NCI-H1694 treated with DMSO at 0.1 percent for 48 hours (cell line): ENCODE measurements at places on chromosomes 11 and 22.

DNA sequence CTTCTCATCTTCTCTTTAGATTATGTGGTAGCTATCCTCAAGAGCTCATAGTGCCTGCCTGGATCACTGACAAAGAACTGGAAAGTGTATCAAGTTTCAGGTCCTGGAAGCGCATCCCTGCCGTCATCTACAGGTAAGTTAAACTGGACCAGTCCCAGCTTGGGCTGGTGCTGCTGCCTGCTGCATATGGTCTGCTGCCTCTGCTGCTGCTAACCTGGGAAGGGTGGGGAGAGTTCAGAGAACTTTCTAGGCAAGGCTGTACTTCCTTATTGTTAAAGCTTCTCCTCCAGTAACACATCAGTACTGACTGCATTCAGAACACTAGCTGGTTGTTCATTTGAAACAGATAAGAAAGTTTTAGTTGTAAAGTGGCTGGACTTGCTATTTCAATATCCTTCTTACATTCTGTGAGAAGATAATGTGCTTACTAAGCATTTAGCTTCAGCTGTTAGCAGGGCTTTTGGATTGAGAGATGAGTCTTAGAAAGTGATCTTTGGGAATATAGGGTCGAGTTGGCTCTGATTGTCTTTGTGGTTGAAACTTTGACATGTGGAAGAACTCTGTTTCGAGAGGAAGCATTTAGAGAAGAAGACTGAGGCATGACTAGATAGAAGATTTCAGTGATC, 77.3 kb upstream of the HORMAD2 start:
- no peak for DNase-seq

DNA sequence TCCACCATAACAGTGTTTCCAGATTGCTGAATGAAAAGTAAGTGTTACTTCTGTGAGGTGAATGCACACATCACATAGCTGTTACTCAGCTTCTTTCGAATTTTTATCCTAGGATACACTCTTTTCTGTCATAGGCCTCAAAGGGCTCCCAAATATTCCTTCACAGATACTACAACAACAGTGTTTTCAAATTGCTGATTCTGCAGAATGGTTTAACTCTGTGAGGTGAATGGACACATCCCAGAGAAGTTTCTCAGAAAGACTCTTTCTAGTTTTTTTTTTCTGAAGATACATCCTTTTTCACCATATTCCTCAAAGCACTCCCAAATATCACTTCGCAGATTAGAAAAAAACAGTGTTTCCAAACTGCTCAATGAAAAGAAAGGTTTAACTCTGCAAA, 221.1 kb downstream of the OR4A5 start:
- no peak for DNase-seq

DNA sequence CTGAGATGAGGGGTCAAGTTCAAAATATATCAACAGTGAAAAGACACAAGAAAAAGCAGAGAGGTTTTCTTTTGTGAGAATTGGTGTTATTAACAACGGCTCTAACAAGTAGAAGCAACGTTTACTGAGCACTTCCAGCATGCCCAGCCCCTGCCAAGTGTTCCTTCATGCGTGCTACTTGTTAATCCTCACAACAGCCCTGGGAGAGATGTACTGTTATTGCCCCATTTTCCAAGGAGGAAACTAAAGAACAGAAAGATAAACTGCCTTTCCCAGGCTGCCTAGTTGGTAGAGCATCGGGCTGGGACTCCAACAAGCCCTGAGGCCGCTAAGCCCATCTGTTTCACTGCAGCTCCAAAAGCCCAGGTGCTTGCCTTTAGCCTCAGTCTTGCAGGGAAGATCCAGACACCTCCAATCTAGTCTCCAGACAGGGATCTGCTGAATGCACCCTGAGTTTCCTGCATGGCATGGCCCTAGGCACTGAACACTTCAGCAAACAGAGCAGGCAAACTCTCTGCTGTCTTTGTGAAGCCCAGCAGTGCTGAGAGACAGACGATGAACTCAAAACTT, 25.5 kb downstream of the SPATA19 start:
- DNase-seq, result no peak

DNA sequence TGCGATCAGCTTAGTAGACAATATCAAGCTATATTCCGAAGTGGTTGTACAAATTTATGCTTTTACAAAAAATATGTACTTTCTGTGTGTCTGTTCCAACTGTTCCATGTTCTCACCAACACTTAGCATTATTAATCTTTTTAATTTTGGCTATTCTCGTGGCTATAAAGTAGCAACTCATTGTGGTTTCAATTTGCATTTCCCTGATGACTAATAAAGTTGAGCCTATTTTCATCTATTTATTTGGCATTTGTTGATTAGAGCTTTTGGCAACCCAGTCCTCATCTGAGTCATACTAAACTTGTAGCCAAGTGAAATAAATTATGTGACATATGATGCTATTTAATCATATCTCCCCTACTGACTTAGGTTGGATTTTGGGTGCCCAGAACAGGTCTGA, 115.9 kb downstream of the FBXO7 start:
- DNase-seq, result no peak

GRCh38 chr22:27647540-27647939, 154.0 kb downstream of the MN1 start:
- DNase-seq, result no peak

- no peak for DNase-seq
Measured at GRCh38 chr22:39188809-39189208, 36.3 kb upstream of the CBX7 start.

- no peak for DNase-seq
Measured at GRCh38 chr22:25997886-25998775, 171.1 kb upstream of the SEZ6L start.

- DNase-seq, result no peak
Measured at GRCh38 chr11:119438599-119438998, 15.6 kb upstream of the THY1 start.

DNA sequence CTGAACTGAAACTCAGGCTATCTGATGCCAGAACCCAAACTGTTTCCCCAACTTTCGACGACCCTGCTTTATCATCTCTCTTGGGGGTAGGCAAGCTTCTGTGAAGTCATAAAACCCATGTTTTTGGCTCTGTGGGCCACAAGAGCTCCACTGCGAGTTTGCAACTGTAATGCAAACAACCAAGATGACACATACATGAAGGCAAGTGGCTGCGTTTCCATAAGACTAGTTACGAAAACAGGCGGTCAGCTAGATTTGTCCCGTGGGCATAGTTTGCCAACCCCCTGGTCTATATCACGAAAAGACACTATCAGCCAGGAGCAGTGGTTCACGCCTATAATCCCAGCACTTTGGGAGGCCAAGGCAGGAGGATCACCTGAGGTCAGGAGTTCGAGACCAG, 37.5 kb downstream of the TPST2 start:
- no peak for DNase-seq

DNA sequence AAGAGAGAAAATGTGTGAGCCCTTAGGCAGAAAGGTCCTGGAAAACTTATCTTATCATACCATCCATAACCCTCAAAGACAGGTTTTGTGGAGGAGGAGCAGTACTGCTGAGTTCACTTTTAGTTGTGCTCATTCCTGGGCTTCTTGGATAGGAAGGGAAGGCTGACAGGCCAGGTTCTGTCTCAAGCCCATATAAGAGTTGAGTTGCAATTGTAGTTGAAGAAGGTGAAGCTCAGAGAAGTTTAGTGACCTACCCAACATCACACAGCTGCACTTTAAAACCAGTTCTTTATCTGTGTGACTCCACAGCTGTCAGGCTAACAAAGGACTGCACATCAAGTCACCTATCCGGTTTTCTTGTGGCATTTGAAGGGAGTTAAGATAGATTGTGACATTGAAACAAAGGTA, 13.0 kb downstream of the TEAD1 start:
- no peak for DNase-seq

DNA sequence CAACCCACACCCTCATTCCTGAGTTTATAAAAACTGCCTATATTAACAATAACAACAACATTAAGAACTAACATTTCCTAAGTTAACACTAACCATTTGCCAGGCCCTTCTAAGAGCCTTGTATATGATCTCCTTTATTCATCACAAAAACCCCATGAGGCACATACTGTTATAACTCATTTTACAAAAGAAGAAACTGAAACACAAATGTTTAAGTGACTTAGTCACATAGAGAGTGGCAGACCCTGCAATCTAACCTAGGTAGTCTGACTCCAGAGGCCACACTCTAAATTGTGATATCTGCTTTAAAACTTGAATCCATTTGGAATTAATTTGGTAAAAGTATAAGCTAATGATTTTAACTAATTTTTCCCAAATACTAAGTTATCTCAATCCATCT, 116.1 kb downstream of the SYT9 start:
- no peak for DNase-seq

GRCh38 chr11:91946397-91946951, 278.1 kb upstream of the FAT3 start:
- DNase-seq, result peak; percentile 22

GRCh38 chr11:132531921-132532320, 1000.4 kb downstream of the OPCML start:
- DNase-seq, result no peak

- DNase-seq, result no peak
Measured at GRCh38 chr22:47144076-47144765, 381.8 kb downstream of the TBC1D22A start.

DNA sequence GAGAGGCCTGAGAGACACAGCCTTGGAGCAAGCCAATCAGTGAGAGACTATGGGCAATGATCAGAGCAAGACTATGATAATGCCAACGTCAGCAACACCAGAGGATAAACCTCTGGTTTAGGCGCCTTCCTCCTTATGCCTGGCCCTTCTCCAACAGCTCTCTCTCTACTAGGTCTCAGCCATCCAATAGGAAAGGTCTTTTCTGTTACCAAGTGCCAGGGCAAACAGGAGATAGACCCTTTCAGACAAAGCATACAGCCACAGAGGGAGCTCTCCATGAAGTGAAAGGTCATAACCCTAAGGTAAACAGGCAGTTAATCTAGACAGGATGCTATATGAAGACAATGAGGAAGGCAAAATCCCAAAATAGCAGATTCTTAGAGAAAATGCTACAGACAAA, 9.5 kb downstream of the STK33 start:
- no peak for DNase-seq

- DNase-seq, result peak; percentile 25
Measured at GRCh38 chr11:131932584-131933325, 562.3 kb downstream of the NTM start.

DNA sequence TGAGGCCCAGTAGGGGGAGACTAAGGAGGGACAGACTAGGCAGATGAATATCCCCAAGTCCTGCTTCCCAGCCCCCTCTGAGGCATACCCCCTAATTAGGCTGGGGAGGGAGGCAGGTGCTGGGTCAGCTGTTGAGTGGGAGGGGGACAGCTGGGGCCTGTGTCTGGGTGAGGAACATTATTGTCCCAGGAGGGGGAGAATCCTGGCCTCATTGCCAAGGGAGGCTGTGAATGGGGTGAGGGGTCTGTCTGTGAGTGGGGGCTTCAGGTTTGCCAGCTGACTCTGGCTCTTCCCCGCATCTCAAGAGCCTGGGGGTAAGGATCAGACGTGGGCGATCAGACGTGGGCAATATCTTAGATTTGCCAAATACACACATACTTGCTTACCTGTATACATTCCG, 2.1 kb downstream of the INPPL1 start:
- no peak for DNase-seq

DNA sequence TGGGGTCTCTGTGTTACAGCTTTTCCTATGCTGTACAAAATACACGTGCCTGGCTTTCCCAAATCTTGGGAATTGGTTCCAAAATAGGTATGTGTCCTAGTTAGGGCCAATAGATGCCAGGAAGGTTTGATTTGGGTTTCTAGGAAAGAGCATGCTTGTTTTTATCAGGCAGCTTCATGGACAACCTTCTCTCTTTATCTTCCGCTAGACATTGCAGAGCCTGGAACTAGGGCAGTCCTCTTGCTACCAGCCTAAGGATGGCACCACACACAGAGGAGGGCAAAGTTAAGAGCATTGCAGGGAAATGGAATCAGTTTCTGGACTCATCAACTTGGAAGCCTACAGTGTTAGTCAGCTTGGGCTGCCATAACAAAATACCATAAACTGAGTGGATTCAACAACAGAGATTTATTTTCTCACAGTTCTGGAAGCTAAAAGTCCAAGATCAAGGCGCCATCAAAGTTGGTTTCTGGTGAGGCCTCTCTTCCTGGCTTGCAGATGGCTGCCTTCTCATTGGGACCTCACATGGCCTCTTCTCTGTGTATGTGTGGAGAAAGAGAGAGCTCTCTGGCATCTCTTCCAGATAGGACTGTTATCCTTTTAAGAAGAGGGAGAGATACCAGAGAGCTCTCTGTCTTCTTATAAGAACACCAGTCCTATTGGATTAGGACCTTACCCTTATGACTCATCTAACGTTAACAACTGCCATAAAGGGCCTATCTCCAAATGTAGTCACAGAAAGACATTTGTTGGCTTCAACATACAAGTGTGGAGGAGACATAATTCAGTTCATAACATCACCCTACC, 27.3 kb upstream of the CREB3L1 start:
- DNase-seq, result no peak

DNA sequence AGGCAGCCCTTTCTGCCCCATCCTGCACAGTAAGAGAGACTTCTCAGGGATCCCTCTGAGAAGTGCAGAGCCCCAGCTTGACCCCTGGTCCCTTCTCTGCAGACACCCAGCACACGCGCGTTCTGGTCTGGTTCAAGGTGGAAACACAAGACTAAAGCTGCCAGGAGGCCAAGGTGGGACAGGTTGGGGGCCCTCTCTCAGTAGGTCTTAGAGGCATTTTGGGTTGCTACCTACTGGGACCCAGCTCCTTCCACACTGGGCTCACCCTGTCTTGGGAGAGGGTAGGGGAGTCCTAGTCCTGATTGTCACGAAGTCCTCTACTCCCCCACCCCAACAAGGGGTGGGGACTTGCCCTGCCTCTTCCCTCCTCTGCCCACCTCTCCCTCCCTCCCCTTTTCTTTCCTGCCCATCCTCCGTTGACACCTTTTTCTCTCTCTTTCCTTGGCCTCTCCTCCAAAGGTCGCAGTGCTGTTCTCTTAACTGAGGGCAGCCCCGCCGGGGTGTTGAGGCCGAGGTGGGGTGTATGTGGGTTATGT, 763 bp upstream of the SOX10 start:
- no peak for DNase-seq

DNA sequence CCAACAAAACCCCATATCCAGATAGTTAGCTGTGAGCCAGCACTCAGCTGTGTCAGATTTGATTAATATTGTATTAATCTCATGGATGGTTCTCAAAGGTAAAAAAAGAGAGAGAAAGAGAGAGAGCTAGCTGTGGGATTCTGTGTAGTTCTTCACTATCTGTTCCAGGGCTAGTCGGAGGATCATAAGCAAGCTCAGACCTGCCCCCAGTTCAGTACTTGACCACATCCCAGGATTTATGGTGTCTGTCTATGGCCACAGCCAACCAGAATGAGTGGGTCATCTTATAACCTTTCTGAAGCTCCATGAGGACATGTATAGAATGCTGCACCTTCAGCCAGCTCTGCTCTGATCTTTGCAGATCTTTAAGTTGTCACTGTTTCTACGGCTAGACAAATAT, 13.5 kb upstream of the B3GNT6 start:
- no peak for DNase-seq

DNA sequence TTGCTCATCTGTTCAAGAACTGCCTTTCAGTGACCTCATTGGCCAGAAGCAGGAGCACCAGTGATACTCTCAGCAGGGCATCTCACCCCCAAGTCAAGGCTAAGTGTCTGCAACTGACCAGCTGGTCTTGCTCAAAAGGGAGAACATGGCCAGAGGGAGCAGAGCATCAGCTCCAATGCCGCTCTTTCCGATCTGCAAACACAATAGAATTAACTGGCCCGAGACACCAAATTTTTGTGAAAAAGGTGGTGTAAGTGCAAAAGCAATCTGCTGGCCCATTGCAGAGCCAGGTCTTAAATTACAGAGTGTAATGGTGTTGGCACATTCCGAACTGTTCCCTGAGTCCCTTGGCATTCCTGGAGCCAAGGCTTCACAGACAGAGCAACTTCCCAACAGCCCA, 97.0 kb downstream of the PKNOX2 start:
- no peak for DNase-seq

GRCh38 chr11:128929468-128929867, 13.2 kb downstream of the TP53AIP1 start:
- no peak for DNase-seq
